ENCODE measurements at places on chromosomes 7 and 10.

GRCh38 chr10:3033925-3034324, 33.4 kb upstream of the PFKP start:
- DNase-seq: no peak

- DNase-seq: no peak
Measured at GRCh38 chr7:102981451-102981850, 68.7 kb downstream of the LRRC17 start.

GRCh38 chr7:25913598-25914224, 238.3 kb upstream of the NFE2L3 start:
- DNase-seq: no peak

DNA sequence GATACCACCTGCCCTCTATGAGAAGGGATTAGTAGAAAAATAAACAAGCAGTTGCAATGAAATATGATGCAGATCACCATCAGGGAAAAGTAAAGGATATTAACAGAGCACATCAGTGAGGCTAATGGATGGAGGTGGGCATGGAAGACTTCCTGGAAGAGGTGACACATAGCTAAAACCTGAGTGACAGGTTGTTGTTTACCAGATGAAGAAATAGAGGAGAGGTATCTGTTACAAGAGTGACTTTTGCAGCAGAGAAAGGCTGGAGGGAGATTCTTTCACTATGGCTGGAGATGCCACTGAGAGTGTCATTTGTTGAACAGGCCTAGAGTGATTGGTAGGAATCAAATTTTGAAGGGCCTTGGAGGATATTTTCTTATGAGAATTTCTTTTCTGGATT, 646.2 kb downstream of the GATA3 start:
- no peak for DNase-seq

DNA sequence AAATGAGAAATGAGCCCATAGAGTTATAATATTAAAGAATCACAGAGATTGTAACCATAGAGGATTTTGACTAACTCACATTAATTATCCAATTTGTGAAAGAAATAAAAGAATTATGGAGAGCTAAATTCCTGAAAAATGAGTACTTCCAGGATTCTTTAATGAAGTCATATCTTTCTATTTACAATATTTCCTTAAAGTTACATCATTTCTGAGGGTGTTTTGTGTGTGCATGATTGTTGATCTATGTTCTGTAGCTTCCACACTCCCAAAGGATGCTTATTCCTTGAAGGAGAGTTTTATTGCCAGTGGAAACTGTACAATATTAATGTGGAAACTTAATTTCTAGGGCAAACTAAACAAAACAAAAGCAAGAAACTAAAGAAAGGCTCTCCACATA, 299.6 kb downstream of the MDFIC start:
- DNase-seq: no peak

- DNase-seq: peak; percentile 68
Measured at GRCh38 chr10:31353574-31353973, 34.6 kb downstream of the ZEB1 start.

DNA sequence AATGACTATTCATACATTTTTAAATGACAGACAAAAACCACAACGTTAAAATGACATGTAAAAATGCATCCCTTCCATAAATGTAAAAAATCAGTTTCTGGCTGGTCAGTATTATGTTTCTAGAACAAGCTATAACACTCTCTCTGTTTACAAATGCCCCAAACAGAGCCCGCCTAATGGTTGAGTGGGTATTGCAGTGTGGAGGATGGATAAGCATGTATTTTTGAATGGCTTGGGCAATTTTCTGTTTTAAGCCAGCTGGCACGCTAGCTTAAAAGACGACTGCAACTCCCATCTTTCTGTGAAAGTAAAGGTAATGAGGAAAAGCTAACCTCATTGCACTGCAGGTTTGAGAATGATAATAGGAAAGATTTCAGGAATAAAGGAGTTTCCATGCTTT, 430.7 kb downstream of the PARD3 start:
- DNase-seq: no peak

- DNase-seq: no peak
Measured at GRCh38 chr10:45490277-45490676, 116.3 kb downstream of the ALOX5 start.

DNA sequence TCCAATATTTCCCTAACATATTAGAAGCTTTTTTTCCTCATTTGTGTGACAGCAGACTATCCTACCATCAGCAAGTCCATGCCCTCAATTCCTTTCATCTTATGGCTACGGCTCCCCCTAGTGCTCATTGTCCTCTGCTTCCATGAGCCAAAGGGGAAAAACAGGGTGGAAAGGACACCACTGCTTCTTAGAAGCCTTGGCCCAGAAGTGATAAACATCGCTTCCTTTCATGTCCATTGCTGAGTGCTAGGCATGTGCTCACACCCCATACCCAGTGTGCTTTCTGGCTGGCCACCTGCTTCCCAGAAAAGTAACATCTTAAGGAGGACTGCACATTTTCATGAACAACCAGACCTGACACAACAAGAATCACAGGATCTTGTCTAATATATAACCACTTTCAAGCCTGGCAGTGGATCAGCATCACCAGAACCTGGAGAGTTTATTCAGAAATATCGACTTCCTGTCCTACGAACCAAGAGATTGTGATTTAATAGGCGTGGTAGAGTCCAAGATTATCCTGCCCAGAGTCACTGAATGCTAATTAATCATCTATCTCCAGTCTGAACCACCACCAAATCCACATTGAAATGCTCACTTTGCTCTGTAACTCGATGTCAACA, 650.5 kb upstream of the SORCS1 start:
- peak; percentile 87 for DNase-seq

GRCh38 chr10:46293832-46294640, 7.2 kb downstream of the ANTXRL start:
- no peak for DNase-seq

DNA sequence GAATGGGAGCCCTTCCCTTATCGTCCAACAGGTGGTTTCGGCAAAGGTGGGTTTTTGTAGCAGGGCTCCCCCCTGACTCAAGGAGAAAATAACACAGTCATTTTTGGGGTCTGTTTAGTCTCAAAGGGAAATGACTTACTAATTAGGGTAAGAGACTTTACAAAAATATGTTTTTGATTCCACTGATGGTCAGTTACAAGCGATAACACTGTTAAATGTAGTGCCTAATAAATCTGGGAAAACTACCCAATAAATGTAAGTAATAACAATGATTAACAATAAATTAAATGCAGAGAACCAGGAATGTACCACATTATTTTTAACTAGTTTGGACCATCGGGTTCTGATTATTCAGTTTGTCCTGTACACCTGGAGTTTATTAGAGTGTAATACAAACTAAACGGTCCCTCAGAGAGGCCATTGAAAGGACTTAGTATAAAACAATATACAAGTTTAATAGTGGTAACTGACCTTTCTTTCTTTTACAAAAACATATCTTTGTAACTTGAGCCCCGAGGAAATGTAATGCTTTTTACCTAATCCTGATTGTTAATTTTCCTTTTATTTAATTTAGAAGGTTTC, 216.2 kb upstream of the HABP2 start:
- no peak for DNase-seq

- DNase-seq: no peak
Measured at GRCh38 chr7:158568974-158569857, 18.4 kb downstream of the PTPRN2 start.

DNA sequence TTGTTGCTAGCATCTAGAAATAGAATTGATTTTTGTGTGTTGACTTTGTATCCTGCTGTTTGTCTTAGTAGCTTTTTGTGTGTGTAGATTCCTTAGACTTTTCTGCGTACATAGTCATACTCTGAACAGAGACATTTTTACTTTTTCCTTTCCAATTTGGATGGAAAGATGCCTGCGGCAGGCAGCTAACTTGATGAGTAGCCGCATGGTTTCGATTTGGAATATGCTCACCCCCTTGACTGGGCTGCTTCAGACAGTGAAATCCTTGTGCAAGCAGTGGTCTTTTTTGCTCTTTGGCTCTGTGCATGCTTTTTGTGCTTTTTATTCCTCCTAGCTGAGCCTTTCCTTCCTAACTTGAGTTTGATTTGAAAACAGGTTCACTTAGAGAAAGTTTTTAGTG, 71.8 kb downstream of the HHEX start:
- peak; percentile 20 for DNase-seq

- no peak for DNase-seq
Measured at GRCh38 chr7:158209435-158209834, 378.2 kb downstream of the PTPRN2 start.

GRCh38 chr10:124249196-124249595, 155.8 kb upstream of the CHST15 start:
- no peak for DNase-seq

DNA sequence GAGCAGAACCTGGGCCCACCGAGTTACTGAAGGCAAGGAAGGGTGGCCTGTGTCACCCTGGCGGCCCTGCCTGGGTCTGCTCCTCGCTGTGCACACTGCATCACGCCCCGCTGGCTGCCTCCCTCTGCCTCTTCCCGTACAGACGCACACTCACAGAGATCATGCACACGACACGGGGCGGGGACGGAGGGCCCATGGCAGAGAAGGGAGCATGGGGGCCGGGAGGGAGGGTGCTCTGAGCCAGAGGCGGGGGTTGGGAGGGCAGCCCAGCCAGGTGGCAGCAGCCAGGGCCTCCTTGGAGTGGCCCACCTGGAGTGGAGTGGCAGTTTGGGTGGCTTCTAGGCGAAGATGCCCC, 16.6 kb downstream of the BUD23 start:
- no peak for DNase-seq

- peak; percentile 49 for DNase-seq
Measured at GRCh38 chr10:50740293-50740648, 535 bp downstream of the ASAH2B start.

DNA sequence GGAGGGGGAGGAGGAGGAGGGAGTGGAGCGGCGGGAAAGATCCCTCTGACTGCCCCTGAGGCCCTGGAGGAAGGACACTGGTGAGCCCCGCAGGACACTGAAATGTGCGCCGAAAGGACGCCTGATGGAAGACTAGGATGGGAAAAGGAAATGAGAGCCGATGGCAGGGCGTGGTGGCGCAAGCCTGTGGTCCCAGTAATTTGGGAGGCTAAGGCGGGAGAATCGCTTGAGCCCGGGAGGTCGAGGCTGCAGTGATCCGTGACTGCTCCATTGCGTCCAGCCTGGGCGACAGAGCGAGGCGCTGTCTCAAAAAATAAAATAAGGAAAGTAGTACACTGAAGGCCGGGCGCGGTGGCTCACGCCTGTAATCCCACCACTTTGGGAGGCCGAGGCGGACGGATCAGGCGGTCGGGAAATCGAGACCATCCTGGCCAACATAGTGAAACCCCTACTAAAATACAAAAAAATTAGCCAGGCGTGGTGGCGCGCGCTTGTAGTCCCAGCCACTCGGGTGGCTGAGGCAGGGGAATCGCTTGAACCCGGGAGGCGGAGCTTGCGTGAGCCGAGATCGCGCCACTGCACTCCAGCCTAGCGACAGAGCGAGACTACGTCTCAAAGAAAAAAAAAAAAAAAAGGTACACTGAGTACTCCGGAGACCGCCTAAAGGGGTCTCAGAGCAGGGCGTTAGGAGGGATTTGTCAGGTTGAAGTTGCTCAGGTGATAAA, 561 bp upstream of the HNRNPF start:
- no peak for DNase-seq

DNA sequence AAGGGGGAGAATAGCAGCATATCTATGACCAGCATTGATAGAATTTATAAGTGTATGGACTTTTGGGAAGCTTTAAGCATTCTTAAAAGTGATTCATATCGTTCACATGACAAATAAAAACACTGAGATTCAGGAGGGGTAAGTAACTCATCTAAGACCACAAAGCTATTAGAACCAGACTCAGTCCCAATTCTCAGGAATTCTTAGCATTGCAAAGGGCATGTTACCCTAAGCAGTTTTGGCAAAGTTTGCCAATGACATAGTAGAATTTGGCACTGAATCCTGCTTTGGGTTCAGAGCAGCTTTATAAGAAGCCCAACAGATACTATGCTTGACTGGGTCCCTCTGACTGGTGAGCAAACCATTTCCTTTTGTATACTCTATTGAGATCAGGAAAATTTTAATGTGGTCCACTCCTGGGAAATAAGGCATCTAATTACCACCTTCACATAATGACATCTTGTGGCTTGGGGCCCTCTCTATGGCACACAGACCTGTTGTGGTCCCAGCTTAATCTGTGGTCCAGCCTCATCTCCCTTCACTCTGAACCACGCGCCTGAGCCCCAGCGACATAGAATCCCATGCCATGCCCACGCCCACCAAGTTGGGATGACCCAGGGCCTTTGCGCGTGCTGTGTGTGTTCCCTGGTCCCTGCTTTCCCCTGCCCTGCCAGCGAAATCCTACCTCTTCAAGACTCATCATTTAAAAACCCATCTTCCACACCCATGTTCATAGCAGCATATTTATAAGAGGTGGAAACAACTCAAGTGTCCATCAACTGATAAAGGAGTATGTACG, 37.5 kb upstream of the DOCK1 start:
- DNase-seq: peak; percentile 74

DNA sequence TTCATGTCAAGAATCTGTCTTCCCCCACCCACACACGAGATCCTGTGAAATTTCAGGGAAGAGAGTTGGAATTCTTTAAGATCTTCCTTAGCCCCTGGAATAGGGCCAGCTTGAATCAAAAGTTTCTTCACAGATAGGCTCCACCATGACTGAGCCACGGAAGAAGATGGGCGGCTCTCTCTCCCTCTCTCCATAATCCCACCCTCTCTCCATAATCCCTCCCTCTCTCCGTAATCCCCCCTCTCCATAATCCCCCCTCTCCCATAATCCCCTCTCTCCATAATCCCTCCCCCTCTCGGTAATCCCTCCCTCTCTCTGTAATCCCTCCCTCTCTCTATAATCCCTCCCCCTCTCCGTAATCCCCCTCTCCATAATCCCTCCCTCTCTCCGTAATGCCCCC, 20.4 kb downstream of the SHH start:
- no peak for DNase-seq

DNA sequence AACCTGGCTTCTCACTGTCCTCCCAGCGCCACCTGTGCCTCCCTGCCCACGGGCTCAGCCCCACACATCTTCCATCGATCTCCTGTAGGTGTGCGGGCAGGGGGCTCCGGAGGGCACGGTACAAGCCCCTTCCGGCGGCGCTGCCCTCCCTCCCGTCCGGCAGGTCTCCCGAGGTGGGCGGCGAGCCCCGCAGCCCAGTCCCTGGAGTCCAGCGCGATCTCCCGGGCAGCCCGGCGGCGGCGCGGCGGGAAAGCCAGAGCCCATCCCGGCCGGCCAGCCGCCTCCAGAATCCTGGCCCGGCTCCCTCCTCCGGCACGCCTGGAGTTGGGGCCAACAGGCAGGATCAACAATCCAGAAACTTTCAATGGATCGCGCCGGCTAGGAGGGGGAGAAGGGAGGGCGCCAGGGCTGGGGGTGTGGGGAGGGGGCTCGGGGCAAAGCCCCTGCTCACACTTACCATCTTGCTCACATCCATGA, 100.1 kb downstream of the HIP1 start:
- peak; percentile 69 for DNase-seq

- DNase-seq: no peak
Measured at GRCh38 chr10:46536781-46537180, 19.7 kb downstream of the GPRIN2 start.

- no peak for DNase-seq
Measured at GRCh38 chr10:31129880-31130405, 98.3 kb upstream of the ZNF438 start.

GRCh38 chr7:6221340-6222319, 50.8 kb downstream of the CYTH3 start:
- no peak for DNase-seq

Data from foreskin fibroblast (primary cell).